T-helper 2 cell treated with Interferon-gamma antibody and Interleukin-4, amounts not matched to agents 100 ng/mL and 5 ng/mL, for 36 hours (primary cell): ENCODE measurements at places on chromosomes 2 and 18. TPM values are rescaled to one million over a fixed set of nuclear protein-coding genes. Genes with fewer than 3 reads are reported as not detected.

Gene ABCB11
- total RNA-seq: 0.02 TPM in 1 of 2 replicates, not detected in the other

Gene TMEM37
- not detected in 2 replicates for total RNA-seq

Gene NYAP2
- total RNA-seq: not detected in 2 replicates

Gene MYO5B
- total RNA-seq: 0.02 TPM in 1 of 2 replicates, not detected in the other

Gene CYP27C1
- not detected in 2 replicates for total RNA-seq

Gene CPO
- not detected in 2 replicates for total RNA-seq

Gene CD8B2
- 0.11 TPM in 1 of 2 replicates, not detected in the other for total RNA-seq

Gene SMAD4
- total RNA-seq: 86.3 and 89.1 TPM in 2 replicates
